ENCODE measurements at places on chromosomes 4 and X.

GRCh38 chr4:128275346-128275745 lies 12.3 kb downstream of the PGRMC2 start:
- DNase-seq: no peak

DNA sequence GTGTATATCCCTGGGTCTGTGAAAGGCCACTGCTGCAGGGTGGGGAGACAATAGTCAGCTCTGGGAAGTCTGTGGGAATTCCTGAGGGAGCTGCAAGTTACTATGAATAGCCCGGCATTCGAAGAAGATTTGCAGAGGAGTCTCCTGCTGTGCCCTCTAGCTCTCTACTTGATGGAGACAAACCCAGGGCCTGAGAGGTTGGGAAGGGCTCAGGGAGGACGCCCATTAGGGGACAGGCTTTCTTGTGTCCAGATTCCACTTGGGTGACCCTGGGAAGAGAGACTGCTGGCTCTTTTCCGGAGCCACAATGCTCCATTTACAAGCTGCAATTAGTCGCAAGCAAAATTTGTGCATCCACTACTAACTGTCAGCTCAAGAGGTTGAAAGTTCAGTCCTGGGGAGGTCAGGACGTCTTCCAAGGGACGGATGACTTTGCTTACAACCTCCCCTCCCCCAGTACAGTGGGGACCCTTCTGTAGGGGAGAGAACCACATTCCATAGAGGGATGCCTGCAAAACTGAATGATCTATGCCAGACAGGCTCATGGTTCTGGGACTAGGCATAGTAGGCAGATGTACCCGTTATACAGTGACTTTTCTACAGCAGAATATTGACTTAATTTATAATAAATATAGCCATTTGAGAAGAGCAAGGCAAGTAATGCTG lies 48.2 kb upstream of the PHOX2B start:
- no peak for DNase-seq

GRCh38 chrX:30147996-30148643 lies 67.2 kb upstream of the MAGEB2 start:
- no peak for DNase-seq

GRCh38 chrX:39874202-39874816 lies 223.4 kb downstream of the BCOR start:
- DNase-seq: no peak

- no peak for DNase-seq
Observed at GRCh38 chr4:87103691-87104187, 116.7 kb downstream of the KLHL8 start.

DNA sequence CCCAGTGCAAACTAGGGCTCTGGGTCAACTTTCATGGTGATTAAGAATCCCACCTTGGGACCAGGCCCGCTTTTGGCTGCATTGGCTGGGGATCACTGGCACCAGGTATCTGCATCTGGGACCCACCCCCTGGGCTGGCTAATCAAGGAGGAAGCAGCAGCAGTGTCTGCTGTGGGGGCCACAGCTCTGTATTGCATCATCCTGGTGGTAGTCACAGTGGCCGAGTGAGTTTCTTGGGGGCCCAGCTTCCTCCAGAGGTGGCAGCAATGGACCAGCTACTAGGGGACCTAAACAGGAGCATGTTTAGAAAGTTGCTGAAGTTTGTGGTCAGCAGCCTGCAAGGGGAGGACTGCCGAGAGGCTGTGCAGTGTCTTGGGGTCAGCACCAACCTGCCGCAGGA lies 15.7 kb downstream of the LNX1 start:
- no peak for DNase-seq

DNA sequence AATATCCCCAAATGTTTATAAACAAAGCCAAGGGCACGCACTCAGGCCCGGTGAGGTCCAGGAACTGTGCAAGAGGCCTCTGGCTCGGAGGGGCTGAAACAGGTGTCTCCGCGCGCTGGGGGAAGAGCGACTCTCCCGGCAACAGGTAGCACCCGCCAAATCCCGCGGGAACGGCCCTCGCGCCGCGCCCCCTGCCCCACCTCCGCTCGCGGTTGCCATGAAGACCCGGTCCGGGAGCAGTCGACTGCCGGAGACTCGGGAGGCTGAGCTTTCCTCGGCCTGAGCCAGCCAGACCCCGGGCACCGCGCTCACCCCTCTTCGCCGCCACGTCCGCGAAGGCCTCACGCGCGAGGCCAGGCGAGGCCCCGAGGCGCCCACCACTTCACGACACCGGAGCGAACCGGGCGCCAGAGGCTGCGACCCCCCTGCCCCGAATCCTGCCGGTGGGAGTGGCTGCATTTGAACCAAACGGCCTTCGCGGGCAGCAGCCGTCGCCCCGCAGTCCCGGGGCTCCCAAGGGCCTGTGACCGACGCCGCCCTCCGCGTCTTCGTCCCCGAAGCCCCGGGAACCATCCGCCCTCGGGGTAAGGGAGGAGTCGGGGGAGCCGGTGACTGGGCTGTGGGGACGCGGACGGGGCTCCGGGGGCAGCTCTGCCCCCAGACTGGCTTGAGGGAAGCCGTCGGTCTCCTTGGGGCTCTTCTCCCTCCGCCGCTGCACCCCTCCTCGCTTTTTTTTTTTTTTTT lies at the start of gene NSUN7:
Gene NSUN7 (plus strand): TSS at position 239 of the 744 bp plus-strand sequence. CDS start 739 bp downstream, outside the sequence.
- no peak for DNase-seq

DNA sequence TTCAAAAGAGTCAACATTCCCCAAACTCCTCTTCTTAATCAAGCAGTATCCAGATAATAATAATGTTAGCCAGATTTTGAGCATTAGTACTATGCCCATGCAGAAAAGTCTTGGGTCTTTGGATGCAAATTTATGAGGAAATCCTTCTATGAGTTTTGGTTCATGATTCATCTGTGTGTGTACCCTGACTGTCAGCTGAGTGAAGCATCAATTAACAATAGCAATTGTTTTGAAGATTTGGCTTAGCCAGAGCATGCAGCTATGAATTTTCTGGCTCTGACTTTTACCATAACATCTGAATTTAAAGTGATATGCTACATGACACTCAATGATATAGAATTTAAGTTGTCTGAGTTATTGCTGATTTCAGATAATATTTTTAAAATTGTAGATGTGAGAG lies 145.8 kb downstream of the KLHL4 start:
- DNase-seq: no peak

DNA sequence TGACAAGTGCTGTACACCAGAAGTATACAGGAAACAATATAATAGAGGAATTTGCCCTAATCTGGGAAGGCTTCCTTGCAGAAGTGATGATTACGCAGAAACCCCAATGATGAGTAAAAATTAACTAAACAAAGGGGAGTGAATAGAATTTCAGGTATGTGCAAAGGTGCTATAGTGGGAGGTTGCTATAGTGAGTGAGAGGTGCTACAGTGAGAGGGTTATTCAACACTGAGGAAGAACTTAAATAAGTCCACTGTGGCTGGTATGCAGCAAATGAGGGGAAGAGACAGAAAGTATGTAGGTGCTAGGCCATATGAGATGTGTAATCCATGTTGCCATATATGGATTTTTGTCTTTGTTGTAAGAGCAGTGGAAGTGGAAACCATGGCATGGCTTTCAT lies 69.5 kb downstream of the TRIM2 start:
- no peak for DNase-seq

DNA sequence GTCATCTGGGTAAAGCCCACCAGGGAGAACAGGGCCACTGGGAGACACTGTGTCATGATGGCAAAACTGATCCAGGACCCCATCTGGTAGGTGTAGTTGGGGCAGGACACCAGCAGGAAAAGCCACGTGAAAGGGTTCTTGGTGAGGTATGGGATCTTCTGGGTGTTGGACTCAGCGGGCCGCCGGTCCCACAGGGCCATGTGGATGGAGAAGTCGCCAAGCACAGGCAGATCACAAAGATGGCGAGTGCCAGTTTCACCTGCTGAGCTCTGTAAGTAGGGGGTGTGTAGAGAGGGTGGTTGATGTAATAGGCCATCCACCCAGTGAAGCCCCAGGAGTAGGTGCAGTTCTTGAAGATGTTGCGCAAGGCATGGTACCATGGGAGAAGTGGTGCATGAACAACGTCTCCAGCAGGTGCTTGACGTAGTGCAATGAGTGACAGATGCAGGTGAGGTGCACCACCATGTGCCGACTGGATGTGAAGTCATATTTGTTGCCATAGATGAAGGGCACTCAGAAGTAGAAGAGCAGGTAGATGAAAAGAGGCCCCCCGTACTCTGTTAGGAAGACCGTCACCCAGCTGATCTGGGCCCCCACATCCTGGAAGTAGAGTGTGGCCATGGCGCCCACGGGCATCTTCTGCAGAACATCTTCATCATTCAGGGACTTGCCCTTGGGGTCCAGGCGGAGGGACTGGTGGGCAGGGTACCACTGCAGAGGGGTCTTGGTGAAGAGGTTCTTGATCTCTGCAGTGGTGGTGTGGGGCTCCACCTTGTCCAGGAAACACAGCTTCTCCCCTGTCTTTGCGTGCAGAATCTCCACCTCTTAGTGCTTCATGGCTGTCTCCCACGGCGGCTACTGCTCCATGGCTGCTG lies 249.3 kb downstream of the ANKRD50 start:
- no peak for DNase-seq

- no peak for DNase-seq
Observed at GRCh38 chrX:72045552-72046277, 86.0 kb downstream of the RTL5 start.

DNA sequence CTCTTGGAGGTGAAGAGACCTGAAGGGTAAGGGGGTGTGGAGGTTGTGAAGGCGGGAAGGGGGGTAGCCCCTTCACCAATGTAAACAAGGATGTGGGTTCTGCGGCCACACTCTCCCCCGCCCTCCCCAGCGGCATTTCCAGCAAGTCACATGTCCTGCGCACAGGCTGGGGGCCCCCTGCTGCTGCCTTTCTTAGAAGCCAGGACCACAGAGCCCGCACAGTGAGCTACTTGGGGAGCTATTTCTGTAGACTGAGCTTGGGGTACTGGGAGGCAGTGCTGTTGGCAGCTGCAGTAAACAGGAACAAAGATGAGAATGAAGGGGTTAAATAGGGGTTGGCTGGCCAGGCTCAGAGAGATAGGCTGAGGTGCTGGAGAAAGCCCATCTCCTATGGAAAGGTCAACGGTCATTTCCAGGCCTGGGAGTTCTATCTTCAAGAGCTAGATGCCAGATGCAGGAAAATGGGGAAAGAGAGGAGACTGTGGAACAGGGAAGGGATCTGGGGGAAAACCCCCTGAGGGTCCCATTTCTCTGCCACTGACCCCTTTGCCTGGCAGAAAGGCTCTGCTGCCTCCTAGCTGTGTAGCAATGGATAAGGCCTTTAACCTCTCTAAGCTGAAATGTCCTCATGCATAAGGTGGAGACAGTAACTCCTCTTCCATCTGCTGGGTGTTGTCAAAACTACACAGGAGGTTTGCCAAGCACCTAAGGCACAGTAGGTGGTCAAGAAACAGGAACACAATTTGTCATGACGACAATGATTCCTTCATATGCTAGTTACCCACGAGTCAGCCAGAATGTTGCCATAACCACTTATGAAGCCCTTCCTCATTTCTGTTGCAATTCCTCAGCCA lies 18.5 kb upstream of the PIM2 start:
- peak; percentile 83 for DNase-seq

GRCh38 chr4:108370291-108371141 lies 201.8 kb upstream of the LEF1 start:
- no peak for DNase-seq

DNA sequence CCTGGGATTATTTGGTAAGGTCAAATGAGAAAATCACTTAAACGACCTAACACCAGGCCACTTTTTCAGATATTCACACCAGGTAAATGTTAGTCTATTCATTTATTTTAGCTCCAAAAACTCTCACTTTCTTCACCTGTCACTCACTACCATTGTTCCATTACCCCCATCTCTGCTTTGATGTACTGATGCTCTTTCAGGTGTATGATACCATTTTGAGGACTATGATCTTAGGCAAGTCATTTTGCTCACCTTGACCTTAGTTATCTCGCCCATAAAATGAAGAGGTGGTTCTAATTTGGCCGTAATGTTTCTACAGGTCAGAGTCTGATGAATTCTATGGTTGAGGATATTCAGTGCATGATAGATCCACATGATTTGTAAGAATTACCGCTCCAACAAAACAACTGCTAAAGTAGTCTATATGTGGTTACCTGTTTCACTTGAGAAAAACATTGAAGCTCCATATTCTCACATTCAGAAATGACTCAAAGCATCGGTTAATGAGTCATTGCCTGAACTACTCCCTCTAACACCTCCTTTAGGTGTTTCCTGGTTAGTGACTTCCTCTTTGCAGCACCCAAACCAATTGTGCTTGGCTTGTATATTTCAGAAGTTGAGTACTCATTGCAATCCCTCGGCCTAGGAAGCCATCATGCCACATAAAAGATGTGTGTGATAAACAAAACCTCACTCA lies 4.5 kb downstream of the DTHD1 start:
- no peak for DNase-seq

DNA sequence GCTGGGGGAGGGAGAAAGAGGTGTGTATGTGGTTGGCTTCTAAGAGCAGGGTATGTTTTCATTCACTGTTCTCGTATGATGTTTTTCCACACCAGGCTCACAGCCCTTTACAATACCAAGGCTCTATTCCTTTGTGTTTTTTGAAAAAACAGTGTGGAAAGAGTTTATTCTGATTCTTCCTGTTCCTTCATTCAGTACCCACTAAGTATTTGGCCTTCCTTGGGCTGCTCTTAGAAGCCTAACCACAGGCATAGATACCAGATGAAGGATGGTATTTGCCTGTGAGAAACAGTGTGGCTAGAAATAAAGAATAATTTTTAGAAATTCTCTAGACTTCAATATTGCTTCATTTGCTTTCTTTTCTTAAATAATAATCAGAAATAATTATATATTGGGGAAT lies 518.0 kb upstream of the DIPK2B start:
- no peak for DNase-seq

DNA sequence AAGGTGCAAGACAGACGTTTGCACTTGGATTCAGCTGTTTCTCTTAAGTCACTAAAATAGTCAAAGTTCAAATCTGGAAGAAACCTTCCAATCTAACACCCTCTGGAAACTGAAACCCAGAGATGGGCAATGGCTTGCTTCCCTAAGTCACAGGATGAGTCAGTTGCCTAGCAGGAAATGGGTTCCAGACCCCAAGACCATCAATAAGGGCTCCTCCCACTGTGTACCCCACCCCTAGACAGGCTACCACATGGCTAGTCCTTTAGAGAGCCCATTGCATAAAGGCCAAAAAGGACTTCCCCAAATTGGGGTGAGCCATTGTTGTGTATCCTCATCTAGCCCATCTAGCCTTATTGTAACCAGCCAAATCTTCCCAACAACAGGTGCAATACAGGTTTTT lies 216.2 kb downstream of the HS6ST2 start:
- no peak for DNase-seq

- no peak for DNase-seq
Observed at GRCh38 chr4:124902001-124902515, 189.5 kb upstream of the ANKRD50 start.
